MG63 (cell line): ENCODE measurements at places on chromosomes 2 and 18. TPM values are rescaled to one million over a fixed set of nuclear protein-coding genes. Genes with fewer than 3 reads are reported as not detected.

DNA sequence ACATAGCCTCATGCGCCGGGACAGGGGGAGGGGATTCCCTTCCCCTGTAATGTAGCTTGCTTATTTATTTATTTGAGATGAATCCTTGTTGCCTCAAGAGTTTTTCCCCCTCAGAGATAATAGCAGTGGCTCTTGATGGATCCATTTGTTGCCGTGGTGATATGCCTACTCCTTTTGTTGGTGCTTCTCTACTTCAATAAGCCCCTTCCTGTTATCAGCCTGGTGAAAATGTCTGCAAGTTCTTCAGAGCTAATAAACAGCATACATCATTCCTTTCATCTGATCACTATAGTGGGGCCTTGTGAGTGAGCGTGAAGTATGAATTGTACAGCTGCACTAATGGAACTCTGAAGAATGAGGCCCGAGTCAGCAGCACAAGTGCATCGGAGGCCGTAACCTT is 19.4 kb downstream of the FZD5 start:
- DNase-seq: no peak

- no peak for DNase-seq
Measured at GRCh38 chr18:10271481-10271880, 183.0 kb upstream of the APCDD1 start.

C2orf15 gene
- not detected in 2 replicates for total RNA-seq

GDF7 gene
- total RNA-seq: not detected in 2 replicates

DNA sequence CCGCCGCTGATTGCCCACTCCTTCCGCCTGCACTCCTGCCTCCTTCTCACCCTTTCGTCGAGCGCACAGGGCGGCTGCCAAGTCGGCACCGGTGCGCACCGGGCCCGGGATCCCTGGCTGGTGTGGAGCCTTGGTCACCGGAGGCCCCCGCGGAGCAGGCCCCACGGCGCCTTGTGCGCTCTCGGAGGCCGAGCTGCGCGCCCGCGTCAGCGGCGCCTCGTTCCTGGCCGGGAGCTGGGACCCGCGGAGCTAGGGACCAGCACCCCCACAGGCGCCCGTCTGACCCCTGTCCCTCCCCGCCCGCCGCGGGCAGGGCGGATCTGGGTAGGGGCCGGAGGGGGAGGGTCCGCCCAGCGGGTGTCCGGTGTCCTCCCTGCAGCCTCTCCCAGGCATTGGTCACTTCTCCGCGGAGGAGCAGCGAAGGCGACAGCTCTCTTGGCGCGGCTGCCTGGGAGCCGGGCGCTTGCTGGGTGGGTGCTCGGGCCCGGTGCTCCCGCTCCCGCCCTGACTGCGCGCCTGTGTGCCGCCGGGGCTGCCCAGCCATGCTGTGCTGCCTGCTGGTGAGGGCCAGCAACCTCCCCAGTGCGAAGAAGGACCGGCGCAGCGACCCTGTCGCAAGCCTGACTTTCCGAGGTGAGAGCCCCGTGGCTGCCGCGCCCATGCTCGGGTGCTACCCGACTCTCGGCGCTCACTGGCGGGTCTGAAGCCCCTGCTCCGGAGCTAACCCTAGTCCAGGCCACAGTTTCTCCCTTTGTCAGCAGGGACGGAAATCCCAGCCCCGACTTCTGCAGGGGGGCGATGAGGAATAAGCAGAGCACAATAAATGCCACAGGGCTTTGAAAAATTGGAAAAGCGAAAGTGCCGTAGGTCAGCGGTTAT is 13.2 kb downstream of the DYSF start:
- DNase-seq: peak; percentile 39

DNA sequence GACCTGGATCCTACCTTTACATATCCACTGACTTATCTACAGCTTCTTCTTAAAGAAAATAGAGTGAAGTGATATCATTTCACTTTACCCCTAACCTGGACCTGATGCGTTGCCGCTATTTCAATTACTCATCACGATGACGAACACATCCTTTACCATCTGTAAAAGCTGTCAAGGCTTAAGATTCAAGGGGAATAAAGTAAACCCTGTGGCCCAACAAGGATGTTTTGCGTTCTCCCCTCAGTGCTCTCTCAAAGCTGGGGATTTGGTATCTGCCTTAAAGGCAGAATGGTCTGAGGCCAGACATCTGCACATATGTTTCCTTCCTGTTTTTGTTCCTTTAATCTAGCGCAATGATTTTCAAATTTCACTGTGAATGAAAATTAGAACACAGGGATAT is 100.1 kb upstream of the KLF7 start:
- DNase-seq: no peak

DNA sequence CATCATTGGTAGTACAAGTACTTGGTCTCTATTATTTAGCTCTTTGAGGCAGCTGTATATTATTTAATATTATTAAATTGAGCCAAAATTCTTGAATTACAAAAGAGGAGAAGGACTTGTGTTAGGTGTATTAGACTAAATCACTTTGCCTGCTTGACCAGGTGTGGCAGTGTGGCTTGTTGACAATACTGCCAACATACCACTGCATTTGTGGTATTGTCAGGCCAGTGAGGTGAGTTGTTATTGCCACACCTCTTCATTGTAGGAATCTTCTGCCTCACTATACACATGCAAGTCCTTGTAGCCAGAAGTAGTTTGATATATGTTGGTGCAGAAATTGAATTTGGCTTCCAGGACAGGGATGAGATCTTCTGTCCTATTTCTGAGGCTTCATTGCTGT is 40.5 kb downstream of the CYP20A1 start:
- no peak for DNase-seq

SERPINB11 gene
- not detected in 2 replicates for total RNA-seq

- DNase-seq: no peak
Measured at GRCh38 chr2:26363323-26363722, 16.7 kb upstream of the ADGRF3 start.

FEV gene
- total RNA-seq: not detected in 2 replicates

MATN3 gene
- 0.15 and 0.76 TPM in 2 replicates for total RNA-seq

GRCh38 chr2:239302808-239303557 is 97.8 kb downstream of the HDAC4 start:
- DNase-seq: no peak

DNA sequence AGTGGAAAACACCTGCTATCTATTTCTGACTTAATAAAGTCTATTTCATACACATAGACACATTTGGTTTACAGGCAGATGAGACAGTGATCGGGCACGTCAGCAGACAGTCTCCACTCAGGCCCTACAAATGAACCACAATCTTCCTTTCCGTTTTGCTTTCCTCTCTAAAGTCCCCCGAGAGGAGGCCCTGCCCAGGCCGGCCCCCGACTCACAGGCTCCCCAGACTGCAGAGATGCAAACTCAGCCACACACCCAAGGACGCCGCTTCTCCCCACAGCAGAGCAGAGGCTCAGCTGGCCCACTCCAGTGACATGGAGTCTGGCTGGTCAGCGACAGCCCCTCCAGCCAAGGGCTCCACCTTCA is 9.3 kb upstream of the MTERF4 start:
- DNase-seq: no peak

- no peak for DNase-seq
Measured at GRCh38 chr2:33839791-33840190, 240.7 kb upstream of the FAM98A start.

GRCh38 chr2:1910021-1910420 is 165.7 kb upstream of the PXDN start:
- no peak for DNase-seq

OXER1 gene
- total RNA-seq: not detected in 2 replicates

DNA sequence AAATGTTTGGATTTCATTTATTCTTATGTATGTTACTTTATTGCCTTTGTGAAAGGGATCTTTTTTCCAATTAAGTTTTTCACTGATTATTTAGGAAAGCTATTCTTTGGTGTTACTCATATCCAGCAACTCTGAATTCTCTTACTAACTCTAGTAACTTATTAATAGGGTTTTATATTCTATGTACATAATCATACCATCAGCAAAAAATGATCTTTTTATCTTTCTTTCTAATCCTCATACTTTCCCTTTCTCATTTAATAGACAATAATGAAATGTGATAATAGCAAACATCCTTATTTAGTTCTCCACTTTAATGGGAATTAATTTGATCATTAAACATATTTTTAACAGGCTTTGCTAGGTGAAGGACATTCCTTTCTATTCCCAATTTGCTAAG is 12.3 kb upstream of the CDKL4 start:
- no peak for DNase-seq

DNA sequence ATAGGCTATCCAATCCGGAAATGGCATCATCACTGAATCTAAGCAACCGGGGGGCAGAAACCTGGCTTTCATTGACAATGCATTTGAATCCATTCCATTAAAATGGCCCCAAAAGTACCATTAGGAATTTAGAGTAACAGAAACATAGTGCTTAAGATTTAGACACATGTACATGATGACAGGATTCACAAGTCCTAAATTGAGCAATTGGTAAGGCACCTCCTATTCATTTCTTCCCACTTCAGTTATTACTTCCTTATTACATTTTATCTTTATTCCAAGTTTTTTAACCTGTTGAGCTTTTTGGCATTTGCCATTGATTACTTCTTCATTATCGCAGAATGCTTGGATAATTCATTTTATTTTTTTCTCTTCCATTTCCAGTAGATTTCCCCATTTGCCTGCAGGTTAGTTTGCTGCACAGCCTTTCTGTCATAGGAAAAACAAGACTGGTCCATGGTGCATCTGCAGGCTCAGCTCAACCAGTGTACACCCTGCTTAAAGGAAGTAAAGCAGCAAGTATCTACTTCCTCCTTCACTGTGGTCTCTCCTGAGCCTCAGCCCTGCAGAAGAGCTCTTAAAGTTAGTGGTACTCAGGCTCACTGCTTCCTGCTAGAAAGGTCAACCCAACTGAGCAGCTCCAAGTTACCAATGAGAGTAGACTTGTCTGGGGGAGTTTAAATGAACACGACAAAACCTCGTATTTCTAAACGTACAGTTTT is 89.2 kb downstream of the DOCK10 start:
- no peak for DNase-seq

GRCh38 chr2:10309286-10309685 is 6.6 kb downstream of the HPCAL1 start:
- no peak for DNase-seq

DNA sequence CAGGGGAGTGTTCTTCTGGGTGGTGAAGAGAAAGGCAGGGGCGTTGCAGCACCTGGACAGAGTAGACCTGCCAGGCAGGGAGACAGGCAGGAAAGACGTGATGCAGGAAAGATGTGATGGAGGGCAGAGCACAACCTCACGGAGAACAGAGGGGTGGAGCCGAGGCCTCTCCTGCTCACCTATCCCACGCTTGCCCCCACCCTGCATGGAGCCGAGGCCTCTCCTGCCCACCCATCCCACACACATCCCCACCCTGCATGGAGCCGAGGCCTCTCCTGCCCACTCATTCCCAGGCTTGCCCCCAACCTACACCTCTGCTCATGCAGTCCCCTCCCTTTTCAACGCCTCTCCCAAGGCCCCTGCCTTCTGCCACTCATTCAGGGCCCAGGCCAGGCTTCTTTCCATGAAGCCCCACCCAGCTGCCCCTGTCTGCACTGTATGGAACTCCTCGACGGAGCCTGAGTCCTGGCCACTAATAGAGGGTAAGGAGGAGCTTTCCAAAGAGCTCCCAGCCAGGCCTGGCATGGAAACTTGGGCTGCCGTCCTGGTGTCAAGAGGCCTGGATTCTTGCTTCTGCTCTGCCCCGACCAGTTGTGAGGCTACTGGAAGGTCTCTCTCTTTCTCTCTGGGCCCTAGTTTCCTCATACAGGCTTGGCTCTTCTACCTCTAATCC is 32.0 kb upstream of the LOXHD1 start:
- DNase-seq: no peak

DNA sequence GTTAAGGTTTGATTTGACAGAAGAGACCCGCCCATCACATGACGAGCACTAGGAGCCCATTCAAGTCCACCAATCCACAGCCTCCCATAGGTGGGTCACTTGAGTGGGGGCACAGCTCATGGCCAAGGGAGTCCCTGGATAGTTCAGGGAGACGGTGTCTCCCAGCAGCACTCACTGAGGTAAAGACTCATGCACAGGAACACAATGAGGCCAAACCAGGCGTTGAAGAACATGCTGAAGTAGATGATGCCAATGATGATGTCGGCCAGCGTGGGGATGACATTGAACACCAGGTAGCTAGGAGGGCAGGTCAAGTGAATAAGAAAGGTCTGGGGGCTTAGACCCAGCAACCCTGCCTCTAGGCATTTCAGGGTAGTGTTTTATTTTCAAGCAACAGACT is 4.0 kb downstream of the ABCB6 start:
- DNase-seq: no peak

KLF7 gene
- total RNA-seq: 6.0 and 7.2 TPM in 2 replicates

SERPINB4 gene
- not detected in 2 replicates for total RNA-seq

DNA sequence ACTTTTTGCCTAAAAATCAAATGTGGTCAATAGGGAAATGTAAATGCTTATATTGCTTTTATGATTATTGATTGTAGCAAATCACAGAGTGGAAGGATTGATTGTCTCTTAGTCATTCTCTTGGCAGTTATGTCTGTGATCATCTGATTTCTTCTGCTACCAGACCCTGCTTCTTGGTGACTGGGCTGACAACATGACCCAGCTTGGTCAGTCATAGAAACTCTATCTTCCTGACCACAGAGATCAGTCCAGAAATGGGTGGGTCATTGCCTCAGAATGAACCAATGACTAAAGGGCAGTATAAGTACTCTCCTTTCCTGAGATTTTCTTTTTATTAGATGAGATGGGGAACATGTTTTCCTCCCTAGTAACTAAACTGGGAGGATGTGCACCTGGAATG is 87.6 kb downstream of the MAIP1 start:
- DNase-seq: peak; percentile 4

COLEC12 gene
- total RNA-seq: 27.4 and 28.2 TPM in 2 replicates
